Articular chondrocyte of knee joint (primary cell): ENCODE measurements at places on chromosomes 12 and 14. TPM values are rescaled to one million over a fixed set of nuclear protein-coding genes. Genes with fewer than 3 reads are reported as not detected.

BCL2L14 gene
- total RNA-seq, result 0.13 TPM in 1 of 2 replicates, not detected in the other

SIX6 gene
- total RNA-seq, result not detected in 2 replicates

SLC25A47 gene
- not detected in 2 replicates for total RNA-seq

RGS6 gene
- not detected in 2 replicates for total RNA-seq

ANO4 gene
- 0.32 TPM in 1 of 2 replicates, not detected in the other for total RNA-seq

RFX4 gene
- total RNA-seq, result not detected in 2 replicates

TOMM20L gene
- total RNA-seq, result not detected in 2 replicates

CHD8 gene
- total RNA-seq, result 57.4 and 60.1 TPM in 2 replicates
